Fibroblast of skin of left biceps (primary cell): ENCODE measurements at places on chromosomes 5 and 9.

DNA sequence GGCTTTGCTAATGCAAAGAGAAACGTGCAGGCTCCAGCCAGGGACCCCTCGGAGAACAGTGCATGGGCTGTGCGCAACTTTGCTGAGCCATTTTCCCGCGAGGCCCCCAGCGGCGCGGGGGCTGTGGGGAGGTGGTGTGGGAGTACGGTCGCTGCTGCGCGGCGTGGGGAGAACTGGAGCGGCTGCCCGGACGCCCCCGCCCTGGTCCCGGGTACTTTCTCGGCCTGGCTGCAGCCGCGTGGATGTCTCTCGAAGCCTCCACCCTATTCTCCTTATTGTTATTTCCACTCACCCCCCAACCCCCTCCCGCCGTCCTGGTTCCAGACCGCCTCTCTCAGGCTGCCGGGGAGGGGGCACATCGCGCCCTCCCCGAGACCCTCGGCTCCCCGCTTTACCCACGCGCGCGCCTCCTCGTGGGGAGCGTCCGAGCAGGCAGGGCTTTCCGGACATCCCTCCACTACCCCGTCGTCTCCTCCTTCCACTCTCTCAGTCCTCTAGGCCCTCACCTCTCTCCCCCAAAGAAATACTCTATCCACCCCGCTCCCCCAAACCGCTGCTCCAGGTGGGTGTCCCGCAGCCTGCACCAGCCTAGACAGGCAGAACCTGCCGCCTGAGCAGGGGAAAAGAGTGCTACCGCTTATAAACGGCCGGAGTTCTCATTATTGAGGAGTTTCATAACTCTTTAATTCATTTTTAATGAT, 68.6 kb upstream of the TBCA start:
- DNase-seq = no peak

DNA sequence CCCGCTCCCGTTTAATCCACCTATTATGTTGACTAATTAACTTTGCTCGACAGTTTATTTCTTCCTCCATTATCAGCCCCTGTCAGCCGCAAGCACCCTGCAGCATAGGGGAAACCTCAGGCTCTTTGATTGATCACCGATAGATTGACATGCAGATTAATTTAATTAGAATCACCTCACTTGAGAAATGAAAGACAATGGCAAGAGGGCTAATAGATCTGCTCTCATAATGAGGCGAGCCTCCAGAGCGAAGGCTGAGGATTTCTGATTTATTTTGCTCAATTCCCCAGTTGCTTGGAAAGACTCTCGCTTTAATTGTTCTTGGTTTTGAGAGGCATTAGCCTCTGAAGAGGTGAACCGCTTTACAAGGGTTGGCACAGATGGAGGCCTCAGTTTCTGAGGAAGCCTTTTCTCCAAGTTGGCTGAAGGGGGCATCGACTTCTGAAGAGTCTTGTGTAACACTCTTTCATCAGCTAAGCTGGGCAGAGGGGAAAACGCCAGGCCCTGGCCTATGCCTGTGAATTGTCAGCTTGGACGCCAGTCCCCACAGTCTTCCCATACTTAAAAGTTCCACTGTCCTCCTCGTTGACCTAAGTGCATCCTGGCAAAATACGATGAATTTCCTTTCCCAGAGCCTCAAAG, 275.4 kb downstream of the EBF1 start:
- DNase-seq = no peak

DNA sequence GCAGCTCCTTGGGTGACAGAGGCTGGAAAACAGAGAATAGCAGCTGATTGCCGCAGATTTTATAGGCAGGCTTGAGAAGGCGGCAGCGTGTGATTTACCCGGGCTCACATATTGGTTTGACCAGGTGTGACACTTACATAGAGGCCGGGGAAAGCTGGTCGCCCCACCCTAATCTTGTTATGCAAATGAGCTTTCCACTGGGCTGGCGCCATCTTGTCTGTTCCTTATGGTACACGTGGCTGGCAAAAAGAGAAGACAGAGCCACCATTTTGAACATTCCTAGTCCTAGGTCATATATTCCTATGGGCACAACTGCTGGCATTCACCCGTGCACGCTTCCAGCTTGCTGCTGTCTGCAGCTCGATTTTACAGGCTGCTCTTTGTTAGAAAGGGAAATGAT, 11.3 kb upstream of the SPZ1 start:
- DNase-seq = no peak

DNA sequence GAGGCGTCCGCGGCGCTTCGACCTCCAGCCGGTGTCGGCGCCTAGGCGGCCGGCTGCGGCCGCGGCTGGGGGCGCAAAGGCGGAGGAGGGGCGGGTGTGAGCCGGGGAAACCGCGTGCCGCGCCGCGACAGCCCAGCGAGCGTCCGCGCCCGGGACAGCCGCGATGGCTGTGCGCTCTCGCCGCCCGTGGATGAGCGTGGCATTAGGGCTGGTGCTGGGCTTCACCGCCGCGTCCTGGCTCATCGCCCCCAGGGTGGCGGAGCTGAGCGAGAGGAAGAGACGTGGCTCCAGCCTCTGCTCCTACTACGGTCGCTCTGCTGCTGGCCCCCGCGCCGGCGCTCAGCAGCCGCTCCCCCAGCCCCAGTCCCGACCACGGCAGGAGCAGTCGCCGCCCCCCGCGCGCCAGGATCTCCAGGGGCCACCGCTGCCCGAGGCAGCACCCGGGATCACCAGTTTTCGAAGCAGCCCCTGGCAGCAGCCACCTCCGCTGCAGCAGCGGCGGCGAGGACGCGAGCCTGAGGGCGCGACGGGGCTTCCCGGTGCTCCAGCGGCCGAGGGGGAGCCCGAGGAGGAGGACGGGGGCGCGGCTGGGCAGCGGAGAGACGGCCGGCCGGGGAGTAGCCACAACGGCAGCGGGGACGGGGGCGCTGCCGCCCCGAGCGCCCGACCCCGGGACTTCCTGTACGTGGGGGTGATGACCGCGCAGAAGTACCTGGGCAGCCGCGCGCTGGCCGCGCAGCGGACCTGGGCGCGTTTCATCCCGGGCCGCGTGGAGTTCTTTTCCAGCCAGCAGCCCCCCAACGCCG, 605 bp downstream of the CHSY3 start:
- DNase-seq = no peak

- no peak for DNase-seq
Measured at GRCh38 chr5:91137647-91138046, 245.5 kb downstream of the ARRDC3 start.

GRCh38 chr5:13218518-13218917, 726.0 kb downstream of the DNAH5 start:
- no peak for DNase-seq

- DNase-seq = no peak
Measured at GRCh38 chr9:98536542-98537173, 172.1 kb downstream of the GABBR2 start.

- no peak for DNase-seq
Measured at GRCh38 chr5:173642191-173642816, 25.9 kb upstream of the BOD1 start.

DNA sequence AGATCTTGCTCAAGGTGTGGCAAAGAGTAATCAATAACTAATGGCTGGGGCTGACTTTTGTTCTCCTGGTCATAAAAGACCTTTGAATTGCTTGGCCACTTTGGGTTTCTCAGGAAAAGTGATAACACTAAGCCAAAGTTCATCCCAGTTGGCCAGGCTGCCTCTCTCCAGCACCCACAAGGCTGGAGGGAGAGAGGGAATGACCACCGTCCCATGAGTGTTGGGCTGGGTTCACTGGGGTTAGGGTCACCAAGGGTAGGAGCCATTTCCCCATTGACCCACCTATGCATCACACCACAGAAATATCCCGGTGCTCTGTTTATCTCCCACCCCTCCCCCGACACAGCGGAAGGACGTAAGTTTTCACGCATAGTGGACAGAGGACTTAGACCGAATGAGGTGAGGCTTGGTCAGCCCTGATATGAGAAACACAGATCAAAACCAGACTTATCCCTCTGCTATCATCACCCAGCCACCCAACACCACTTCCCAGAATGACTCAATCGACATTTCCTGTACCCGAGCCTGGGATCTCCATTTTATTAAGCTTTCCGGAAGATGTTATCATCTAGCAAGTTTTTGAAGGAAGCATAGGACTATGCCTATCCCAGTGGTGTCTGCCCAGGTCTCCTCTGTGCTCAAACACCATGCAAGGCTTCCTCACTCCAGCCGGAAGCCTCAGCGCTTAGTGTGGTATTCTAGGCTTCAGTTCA, 27.0 kb upstream of the PPARGC1B start:
- no peak for DNase-seq

GRCh38 chr5:94746731-94747124, 128.3 kb downstream of the SLF1 start:
- no peak for DNase-seq

DNA sequence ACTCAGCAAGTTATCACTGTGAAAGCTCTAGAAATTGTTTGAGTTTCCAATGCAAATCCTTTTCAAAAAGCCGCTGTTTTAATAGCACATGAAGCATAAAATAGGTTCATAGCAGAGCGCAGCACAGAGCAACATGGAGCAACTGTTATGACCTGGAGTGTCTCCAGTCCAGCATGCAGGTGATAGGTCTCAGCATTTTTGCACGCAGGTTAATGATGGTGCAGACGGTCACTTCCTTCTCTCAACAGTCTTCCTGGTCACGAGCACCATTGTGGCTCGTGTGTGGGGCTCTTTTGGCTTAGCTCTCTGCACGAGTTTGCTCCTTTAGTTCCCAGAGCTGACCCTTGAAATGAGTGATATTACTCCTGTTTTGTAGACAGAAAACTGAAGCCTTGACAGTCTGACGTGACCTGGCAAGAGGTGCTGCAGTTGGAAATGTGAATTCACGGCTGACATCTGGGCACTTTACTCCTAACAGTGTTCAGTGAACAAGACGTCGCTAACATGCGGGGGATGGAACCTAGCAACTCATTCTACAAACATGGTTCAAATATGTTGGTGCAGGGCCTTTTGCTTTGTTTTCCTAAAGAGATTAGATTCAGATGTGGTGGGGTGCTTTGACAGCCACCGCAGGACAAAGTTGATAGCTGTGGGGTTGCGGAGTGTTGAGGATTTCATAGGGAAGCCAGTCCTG, 10.0 kb downstream of the TENT4A start:
- DNase-seq = no peak

GRCh38 chr5:6412811-6413210, 34.5 kb upstream of the MED10 start:
- DNase-seq = no peak

GRCh38 chr5:160432787-160433186, 11.1 kb downstream of the PTTG1 start:
- no peak for DNase-seq

GRCh38 chr5:146675636-146676035, 159.6 kb upstream of the GPR151 start:
- DNase-seq = no peak

DNA sequence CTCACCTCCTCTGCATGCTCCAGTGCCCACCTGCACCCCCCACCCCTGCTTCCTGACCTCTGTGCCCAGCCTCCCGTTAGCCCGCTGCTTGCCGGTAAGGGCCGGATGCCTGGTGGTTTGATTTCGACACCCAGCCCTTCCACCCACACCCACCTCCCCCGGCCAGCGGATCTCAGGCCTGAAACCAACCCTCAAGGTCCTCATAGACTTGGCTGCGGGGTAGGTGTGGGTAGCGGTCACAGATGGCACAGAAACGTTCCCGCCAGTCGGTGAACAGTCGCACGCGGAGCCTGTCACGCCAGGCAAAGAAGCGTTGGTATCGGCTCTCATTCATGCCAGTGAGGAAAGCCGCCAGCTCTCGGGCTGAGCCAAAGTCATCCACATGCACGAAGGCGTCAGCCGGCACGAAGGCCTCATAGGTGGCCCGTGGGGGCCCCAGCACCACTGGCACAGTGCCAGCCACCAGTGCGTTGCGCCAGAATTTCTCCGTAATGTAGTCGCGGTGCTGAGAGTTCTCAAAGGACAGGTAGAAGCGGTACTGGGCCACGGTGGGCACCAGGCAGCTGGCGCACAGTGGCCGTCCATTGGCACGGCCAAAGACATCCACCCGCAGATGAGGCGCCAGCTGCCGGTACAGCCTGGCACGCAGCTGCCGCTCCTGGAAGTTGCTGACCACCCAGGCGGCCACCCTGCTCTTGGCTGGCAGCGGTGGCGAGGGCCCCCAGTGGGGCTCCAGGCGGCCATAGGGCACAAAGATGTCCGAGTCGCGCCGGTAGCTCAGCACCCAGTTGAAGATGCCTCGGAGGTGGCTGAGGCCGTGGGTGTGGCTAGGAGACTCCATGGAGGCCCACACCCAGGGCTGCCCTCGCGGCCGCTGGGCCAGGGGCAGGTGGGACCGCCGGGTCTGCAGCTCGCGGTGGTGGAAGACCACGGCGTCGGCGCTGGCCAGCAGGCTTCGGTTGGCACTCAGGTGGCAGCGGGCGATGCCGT, 1.1 kb downstream of the FUT7 start:
- DNase-seq = no peak
